Cortex of kidney (tissue), 1 donor: ENCODE measurements at places on chromosomes 2 and 18.

- DNase-seq = no peak
Observed at GRCh38 chr2:210663631-210664089, 107.3 kb downstream of the CPS1 start.

DNA sequence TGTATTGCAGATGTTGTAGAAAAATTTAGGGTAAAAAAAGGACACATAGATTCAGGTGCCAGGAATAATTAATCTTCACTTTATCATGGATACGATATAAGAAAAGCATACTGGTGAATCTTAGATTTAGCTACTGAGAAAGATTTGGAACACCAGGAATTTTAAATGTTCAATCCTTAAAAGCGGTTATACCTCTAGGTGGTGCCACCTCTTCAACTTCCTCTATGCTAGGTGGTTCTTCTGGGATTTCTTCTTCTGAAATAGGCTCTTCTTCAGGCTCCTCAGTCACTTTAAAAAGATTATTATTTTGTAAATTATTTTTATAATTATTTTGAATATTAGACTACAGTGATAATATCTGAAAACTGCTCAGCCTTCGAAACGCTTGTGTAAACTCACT is 133.1 kb downstream of the TTN start:
- DNase-seq = no peak

DNA sequence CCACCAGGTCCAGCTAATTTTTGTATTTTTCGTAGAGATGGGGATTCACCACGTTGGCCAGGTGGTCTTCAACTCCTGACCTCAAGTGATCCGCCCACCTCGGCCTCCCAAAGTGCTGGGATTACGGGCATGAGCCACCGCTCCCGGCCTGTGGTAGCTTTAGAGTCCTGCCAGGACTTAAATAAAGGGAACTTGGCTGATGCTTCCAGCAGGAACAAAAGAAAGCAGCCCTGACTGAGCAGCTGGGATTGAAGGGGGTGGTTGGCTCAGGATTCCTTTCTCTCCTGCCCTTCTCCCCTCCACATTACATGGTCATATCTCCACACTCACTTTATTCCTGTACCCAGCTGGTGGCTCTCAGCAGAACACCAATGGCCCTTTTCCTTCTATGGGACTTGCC is 20.0 kb downstream of the EFHD1 start:
- DNase-seq = no peak

GRCh38 chr2:121237980-121238665 is 46.9 kb downstream of the TFCP2L1 start:
- no peak for DNase-seq

DNA sequence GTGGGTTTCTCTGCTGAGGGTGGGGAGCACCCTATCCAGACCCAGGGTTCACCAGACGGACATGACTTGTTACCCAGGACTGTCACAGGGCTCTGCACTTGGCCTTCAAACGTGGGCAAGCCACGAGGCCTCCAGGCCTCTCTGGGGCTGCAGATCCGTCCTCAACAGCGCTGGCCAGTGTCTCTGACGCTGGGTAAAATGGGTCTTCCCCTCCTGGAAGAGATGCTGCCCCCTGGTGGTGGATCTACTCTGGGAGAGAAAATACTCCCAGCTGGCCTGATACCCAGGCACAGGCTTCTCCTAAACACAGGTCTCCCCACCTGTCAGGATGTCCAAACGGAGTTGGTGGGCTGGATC is 3.7 kb downstream of the GPR17 start:
- no peak for DNase-seq

- no peak for DNase-seq
Observed at GRCh38 chr2:38666556-38666910, 619 bp downstream of the GALM start.

- no peak for DNase-seq
Observed at GRCh38 chr2:11482473-11483035, 16.6 kb upstream of the E2F6 start.

GRCh38 chr2:150041722-150042425 is 445.6 kb downstream of the RND3 start:
- no peak for DNase-seq

DNA sequence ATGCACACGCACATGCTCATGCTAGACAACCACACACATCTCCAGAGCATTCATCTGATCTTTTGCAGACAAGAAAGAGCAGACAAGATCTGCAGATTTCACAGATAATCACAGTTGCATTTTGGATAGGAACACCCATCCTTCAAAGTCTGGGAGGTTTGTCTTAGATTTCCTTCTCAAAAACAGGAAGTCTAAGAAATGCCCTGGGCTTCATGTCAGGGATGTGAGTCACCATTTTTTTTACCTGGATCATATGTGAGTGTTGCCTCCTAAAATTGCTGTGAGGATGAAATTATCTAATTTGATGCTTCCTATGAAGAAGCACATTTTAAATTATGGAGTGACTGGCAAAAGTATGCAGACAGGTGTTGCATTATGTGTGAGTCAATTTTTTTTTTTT is 46.1 kb downstream of the SRD5A2 start:
- DNase-seq = no peak

DNA sequence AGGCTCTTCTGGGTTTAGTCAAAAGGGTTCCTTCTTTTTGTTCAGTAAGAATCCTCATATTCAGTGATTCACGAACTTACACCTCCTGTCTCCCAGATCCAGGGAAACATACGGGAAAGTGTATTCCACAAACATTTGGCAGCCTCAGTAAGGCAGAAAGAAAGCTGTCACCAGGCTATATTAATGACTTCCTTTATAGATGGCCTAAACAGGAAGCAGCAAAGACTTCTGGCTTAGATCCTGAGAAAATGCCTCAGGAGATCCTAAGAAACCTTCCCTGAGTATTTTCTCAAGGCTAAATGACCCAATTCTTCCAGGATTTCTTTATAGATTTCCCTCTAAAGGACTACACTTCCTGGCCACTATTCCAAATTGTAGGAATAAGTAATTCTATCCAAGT is 1995.5 kb upstream of the CELF4 start:
- no peak for DNase-seq

DNA sequence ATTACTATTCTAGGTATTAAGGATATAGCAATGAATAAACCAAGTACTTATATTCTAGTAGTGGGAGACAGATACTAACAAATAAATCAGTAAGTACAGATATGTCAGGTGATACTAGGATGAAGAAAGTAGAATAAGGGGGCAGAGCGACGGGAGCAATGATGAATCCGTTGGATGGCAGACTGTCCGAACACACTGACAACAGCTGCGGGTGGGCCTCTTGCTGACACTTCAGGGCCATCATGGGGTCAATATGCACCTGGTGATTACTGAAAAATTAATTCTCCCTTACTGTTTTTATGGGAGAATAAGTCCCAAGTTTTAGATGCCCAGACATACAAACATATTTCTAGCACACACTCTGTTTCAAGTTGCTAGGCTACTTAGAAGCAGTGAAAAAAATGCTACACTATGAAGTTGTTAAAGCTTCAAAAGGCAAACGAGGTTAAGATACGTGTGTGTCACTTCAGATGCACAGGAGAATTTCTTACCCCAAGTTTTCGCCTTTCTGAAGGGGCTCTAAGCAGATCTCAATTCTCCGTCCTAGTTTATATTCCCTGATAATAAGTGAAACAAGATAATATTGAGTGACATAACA is 78.7 kb downstream of the USP40 start:
- DNase-seq = no peak

GRCh38 chr18:77039196-77040130 is 93.1 kb downstream of the MBP start:
- no peak for DNase-seq

- no peak for DNase-seq
Observed at GRCh38 chr2:201631041-201631440, 12.3 kb downstream of the TMEM237 start.

- no peak for DNase-seq
Observed at GRCh38 chr2:74107071-74107470, 40.6 kb downstream of the BOLA3 start.

DNA sequence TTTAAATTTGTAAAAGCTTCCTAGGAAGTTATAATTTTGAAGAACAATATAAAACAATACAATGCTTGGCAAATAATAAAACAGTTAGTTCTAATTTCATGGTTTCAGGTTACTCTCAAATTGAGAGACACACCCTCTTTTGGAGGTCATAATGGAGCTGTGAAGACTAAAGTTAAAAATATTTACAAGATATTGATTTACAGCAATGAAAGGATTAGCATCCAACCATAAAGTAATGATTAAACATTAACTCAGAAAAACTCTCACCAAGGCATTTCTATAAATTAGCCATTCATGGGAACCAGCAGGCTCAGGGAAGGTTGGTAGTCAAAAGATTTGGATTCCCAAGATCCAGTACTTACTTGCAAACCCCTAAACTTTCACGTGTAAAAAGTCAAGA is 6.4 kb downstream of the DPP4 start:
- DNase-seq = no peak

- no peak for DNase-seq
Observed at GRCh38 chr2:65507102-65508069, 75.0 kb upstream of the SPRED2 start.

DNA sequence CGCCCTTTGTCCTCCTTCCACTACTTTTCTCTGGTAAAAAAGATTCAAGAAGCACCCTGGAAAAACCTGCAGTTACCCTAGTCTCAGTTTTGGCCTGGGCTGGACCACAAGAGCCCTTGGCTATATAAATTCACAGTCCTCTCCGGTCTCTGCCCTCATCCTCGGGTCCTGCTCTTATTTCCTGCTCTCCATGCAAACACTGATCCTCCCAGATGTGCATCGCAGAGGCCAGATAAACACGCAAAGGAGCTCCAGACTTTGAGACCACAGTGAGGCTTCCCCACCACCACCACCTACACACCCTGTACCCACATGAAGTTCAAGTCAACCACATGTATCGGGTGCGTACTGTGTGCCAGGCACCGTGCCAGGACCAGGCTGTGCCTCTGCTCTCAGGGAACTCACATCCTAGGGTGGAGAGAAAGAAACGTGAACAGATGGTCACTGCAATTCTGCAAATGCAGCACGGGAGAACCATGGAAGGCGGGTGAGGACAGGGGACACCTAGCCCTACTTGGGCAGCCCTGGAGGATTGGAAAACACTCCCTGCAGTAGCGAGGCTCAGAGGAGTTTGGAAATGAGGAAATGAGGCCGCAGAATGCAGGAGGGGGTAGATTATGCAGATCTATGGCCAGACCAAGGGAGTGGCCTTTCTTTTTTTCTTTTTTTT is 7.4 kb downstream of the CTDSP1 start:
- DNase-seq = no peak

- no peak for DNase-seq
Observed at GRCh38 chr2:191049728-191050639, 36.0 kb upstream of the STAT1 start.

DNA sequence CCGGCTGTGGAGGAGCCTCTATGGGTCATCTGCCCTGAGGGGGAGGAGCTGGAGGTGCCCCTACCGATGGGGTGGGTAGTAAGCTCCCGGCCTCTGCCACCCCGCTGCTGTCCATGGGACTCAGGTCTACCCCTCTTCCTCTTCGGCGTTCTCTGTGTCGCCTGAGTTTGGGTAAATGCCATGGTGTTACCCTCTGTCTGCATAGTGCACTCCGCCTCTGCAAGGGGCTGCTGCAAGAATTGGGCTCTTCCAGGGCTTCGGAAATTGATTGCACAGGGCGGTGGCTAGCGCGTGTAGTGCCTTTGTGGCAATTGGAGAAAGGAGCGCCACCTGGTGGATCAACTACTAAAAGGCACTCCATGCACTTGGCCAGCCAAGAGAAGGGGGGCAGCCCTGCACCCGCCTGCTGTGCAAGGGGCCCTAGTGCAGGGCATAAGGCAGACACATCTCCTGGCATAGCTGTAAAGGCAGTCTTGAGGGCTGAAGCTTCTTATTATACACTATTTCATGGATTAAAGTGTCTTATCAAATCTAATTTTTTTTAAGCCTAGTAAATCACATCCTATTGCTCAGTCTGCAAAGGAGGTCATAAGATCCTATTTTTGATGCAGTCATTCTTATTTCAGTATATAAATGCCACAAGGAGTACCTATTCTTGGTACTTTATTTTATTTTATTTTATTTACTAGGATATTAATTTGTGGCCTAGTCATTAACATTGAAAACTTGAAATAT is 308.9 kb downstream of the PDE11A start:
- DNase-seq = no peak

DNA sequence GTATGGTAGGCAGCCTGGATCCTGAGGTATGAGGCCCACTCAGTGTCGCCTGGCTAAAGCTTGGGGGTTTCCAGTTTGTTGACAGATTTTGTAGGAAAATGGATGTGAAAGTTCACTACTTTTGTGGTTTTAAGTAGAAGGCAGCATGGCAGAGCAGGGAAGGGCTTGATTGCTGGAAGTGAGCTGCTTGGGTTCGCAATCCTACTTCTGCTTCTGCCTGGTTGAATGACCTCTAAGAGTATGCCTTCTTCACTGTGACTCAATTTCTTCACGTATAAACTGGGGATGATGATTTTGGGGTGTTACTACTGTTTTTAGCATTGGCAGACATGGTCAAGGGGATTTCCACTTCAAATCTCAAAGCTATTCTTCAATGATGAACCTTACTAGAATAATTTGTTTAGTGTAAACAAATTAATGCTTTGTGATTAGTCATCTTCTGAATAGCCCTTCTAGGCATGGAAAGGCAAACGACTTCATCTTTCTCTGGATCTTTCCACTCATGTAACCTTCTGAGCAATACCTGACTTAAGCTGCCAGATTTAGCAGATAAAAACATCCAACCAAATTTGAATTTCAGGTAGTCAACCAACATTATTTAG is 13.2 kb downstream of the BMP10 start:
- DNase-seq = no peak

DNA sequence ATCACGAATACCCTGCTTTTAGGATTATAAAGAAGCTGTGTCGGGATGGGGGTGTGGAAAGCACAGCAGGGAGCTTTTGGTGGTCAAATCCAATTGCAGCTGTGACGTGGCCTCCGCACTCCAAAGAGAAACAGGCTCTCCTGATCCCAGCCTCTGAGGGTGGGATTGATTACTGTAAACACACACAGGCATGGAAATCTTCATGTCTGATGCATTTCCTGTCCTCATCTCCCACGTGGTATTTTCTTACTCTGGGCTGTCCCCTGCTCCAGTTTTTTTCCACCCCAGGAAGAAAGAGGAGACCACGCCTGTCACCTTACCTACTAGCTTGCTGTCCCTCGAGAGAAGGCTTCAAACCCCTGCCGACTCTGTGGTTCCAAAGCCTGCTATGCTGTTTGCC is 22.7 kb downstream of the RNF152 start:
- no peak for DNase-seq

DNA sequence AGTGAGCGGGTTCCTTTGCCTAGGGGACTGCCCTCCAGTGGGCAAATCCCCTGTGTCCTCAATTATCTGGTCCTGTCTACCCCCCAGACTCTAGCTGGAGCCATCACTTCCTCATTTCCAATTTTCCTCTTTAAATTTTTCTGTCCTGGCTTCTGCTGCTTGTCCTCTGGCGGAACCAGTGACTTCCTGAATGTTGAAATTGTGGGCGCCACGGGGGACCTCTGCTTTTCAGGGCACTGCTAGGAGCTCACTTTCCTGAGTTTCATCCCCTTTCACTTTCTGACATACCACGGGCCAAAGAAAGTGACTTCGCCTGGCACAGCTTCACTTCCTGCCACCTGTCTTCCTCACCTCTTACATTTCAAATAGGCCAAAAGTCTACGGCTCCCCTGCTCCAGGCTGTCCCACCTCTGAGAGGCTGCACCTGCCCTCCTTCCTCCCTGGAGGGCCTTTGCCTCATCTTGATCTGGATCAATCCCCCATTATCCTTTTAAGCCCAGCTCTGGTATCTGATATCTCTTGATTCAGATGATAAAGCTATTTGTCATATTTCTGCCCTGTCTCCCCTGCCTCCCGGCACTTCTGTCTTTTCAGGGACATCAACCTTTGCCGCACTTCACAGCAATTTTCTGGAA is 1.4 kb upstream of the MARCO start:
- no peak for DNase-seq
